ENCODE measurements at places on chromosomes 16 and 17. TPM values are rescaled to one million over a fixed set of nuclear protein-coding genes. Genes with fewer than 3 reads are reported as not detected.
A peak's percentile ranks its signal among the peaks of the same experiment; 100 is the strongest.

SLC38A7 gene
- polyA plus RNA-seq = 20.3 TPM

DNA sequence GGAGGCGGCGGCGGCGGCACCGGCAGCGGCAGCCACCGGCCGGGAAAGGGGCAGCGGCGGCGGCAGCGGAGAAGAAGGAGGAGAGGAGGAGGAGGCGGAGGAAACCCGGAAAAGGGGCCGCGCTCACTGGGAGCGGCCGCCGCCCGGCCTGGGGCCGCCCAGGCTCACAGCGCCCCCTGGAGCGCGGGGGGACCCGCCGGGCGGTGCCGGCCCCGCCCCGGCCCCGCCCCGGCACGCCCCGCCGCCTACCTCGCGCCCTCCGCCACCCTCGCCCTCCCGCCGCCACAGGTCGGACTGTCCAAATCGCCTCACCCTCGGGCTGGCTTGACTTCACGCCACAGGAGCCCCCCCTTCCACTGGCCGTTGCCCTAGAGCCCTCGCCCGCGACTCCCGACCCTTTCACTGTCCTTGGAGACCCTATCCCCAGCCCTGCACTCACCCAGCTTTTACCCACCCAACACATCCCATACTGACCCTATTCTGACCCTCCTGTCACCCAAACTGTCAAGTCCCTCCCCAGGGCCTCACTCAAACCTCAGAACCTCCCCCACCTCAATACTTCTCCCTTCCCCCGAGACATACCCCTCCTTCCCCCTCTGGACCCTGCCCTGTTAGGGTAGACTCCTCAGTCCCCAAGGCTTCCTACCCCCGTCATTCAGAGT lies at the start of gene CSNK2A2:
Gene CSNK2A2, minus strand, starts transcription at position 85 of the 662 bp plus-strand sequence. CDS start 370 bp downstream, outside the sequence.
- peak; percentile 58 for DNase-seq

WSCD1 gene
- 16.1 TPM for polyA plus RNA-seq

EVI2B gene
- polyA plus RNA-seq = 3.1 TPM

DNA sequence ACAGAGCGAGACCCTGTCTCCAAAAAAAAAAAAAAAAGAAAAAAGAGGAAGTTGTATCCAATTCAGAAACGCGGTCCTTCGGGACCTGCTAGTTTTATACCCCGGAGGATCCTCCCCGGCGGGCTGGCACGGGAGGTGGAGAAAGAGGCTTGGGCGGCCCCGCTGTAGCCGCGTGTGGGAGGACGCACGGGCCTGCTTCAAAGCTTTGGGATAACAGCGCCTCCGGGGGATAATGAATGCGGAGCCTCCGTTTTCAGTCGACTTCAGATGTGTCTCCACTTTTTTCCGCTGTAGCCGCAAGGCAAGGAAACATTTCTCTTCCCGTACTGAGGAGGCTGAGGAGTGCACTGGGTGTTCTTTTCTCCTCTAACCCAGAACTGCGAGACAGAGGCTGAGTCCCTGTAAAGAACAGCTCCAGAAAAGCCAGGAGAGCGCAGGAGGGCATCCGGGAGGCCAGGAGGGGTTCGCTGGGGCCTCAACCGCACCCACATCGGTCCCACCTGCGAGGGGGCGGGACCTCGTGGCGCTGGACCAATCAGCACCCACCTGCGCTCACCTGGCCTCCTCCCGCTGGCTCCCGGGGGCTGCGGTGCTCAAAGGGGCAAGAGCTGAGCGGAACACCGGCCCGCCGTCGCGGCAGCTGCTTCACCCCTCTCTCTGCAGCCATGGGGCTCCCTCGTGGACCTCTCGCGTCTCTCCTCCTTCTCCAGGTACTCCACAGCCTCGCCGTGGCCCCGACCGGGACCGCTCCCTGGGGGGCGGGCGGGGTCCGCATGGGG lies at the start of gene CDH3:
Gene CDH3, plus strand, starts transcription at position 596 of the 779 bp plus-strand sequence. Its CDS starts 70 bp downstream, at position 666.
- peak; percentile 48 for DNase-seq

DNA sequence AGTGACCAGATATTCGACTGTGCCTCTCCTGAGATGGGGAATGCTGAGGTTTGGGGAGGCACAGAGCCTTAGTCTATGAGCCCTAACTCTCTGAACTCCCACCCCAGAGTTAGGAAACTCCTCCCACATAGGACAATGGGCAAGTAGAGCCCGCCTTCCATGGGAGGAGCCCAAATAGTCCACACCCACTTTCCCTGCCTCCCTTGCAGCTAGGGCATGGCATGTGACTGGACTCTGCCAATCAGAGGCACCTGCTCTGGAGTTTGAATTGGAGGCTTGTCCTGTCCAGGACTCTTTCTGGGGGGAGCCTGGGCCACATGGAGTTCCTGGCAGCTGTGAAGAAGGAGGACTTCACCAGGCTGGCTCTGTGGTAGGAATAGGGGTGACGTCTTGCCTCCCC lies 48.4 kb downstream of the SOCS1 start:
- DNase-seq = no peak

- DNase-seq = no peak
Measured at GRCh38 chr16:60170196-60170595, 1436.1 kb upstream of the GOT2 start.

DNA sequence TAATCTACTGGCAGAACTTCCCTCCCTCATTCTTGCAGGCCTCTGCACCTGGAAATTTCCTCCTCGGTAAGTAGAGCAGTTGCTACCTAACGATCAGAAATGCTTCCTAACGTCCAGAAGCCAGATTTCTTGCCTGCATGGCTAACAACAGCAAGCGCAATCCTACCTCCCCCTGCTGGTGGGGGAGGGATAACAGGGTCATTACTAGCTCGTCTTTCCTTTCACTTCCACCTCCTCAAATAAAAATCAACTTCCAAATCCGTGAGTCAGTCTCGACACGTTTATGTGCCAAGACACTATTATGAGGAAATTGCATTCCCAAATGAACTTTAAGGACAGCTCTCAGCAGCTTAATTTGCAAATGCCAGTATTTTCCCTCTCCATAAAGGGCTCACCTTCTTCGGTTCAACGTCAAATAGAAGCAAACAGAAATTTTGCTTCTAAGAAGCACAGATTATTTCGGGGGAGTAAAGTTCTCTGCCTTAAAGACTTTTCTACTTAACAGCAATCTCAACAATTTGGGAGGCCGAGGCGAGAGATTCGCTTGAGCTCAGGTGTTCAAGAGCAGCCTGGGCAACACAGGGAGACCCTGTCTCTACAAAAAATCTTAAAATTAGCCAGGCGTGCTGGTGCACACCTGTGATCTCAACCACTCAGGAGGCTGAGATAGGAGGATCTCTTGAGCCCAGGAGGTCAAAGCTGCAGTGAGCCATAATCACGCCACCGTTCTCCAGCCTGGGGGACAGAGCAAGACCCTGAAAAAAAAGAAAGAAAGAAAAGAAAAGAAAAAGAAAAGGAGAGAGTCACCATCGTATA lies 188.6 kb upstream of the PSMD7 start:
- no peak for DNase-seq

GRCh38 chr17:79627766-79628690 lies 17.2 kb upstream of the RBFOX3 start:
- DNase-seq = no peak

GRCh38 chr17:15909481-15909991 lies 35.4 kb upstream of the ADORA2B start:
- DNase-seq = no peak

GRCh38 chr17:69142175-69142802 lies 594 bp upstream of the ABCA6 start:
- peak; percentile 9 for DNase-seq

DNA sequence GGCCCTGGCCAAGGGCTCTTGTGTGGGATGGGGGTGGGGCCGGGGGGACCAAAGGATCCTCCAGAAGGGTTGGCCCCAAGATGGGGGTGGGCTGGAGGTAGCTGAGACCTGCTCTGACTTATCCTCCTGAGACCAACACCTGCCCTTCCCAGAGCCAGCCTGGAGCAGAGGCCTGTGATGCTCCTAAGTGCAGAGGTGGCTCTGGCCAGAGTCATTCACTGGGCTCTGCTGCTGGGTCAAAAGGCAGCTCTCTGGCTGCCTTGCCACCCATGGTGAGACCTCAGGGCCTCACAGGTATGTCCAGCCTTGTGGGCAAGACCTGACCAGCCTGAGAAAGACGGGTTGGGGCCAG lies 393 bp downstream of the SERPINF2 start:
- DNase-seq = no peak

GRCh38 chr16:21267298-21267697 lies 10.8 kb downstream of the CRYM start:
- no peak for DNase-seq

SLC5A11 gene
- polyA plus RNA-seq = 5.8 TPM

PRSS36 gene
- polyA plus RNA-seq = 2.0 TPM

DNA sequence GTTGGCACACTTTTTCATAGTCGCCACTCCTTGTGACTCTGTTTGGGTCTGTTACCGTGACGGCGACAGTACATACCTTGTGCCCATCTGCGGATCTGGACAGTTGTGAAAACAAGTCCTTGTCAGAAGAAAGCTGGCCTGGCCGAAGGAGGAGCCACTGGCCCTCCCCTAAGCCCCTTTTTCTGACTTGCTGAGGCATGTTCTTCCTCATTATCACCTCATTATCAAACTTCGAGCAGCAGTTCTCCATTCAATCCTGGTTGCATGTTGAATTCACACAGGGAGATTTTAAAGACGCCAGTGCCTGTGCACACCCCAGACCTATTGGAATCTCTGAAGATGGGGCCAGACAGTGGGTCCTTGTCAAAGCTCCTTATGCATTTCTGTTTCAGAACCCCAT lies 61.1 kb downstream of the CYLD start:
- DNase-seq = no peak

DNA sequence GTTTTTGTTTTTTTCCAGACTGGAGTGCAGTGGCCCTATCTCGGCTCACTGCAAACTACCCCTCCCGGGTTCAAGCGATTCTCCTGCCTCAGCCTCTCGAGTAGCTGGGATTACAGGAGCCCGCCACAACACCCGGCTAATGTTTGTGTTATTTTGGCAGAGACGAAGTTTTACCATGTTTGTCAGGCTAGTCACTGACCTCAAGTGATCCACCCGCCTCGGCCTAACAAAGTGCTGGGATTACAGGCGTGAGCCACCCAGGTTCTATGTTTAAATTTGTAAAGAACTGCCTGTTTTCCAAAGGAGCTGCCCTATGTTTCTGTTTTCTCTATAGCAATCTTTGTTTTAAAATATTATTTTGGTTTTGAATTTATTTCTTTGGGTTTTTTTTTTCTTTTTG lies 13.8 kb upstream of the C16orf87 start:
- DNase-seq = no peak

DNA sequence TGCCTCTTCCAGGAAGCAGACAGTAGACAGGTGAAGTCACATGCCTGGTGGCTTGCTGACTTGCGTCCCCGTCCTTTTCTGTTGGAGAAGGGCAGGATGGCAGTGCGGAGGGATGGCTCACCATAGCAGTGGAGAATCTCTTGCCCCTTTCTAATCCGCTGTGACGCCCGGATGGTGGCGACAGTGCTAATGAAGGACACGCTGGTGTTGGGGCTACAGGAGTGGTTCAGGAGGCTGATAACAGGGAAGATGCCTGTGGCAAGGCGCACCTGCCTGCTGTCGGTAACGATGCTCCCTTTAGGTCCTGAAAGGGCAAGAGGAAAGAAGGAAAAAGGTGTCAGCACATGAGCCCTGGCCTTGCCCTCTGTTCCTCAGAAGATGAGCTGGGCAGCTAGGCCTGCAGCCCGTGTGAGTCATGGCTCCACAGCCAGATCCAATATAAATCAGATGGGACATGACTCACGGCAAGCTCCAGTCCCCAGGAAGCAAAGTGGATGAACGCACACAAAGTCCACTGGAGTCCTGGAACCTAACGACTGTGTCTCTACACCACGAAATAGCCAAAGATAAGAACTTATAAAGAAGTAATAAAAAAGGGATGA lies 25.5 kb downstream of the SERPINF1 start:
- DNase-seq = no peak

DNA sequence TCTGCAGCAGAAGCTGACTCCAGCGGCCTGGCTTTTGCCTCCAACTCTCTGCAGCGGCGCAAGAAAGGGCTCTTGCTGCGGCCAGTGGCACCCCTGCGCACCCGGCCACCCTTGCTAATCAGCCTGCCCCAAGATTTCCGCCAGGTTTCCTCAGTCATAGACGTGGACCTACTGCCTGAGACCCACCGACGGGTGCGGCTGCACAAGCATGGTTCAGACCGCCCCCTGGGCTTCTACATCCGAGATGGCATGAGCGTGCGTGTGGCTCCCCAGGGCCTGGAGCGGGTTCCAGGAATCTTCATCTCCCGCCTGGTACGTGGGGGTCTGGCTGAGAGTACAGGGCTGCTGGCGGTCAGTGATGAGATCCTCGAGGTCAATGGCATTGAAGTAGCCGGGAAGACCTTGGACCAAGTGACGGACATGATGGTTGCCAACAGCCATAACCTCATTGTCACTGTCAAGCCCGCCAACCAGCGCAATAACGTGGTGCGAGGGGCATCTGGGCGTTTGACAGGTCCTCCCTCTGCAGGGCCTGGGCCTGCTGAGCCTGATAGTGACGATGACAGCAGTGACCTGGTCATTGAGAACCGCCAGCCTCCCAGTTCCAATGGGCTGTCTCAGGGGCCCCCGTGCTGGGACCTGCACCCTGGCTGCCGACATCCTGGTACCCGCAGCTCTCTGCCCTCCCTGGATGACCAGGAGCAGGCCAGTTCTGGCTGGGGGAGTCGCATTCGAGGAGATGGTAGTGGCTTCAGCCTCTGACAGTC lies 1.3 kb downstream of the PARD6A start:
- DNase-seq = no peak

DNA sequence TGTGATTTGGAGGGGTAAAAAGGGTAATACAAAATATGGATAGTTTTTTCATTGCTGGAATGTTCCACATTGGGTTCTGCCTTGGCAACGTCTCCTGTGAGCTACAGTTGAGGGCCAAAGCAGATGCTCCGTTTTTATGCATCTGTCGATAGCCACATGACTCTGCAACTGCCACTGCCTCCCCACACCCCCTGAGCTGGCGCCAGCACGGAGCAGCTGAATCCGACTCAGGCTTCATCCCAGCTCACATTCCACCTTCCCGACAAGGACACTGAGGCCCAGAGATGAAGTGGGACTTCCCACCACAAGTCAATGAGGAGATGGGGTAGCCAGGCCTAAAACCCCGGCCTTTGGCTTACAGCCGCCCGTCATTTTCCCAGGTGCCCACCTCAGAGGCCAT lies 334.1 kb downstream of the CDH13 start:
- DNase-seq = no peak

OR3A3 gene
- polyA plus RNA-seq = 0.03 TPM

OR4D1 gene
- 0.03 TPM for polyA plus RNA-seq

DNA sequence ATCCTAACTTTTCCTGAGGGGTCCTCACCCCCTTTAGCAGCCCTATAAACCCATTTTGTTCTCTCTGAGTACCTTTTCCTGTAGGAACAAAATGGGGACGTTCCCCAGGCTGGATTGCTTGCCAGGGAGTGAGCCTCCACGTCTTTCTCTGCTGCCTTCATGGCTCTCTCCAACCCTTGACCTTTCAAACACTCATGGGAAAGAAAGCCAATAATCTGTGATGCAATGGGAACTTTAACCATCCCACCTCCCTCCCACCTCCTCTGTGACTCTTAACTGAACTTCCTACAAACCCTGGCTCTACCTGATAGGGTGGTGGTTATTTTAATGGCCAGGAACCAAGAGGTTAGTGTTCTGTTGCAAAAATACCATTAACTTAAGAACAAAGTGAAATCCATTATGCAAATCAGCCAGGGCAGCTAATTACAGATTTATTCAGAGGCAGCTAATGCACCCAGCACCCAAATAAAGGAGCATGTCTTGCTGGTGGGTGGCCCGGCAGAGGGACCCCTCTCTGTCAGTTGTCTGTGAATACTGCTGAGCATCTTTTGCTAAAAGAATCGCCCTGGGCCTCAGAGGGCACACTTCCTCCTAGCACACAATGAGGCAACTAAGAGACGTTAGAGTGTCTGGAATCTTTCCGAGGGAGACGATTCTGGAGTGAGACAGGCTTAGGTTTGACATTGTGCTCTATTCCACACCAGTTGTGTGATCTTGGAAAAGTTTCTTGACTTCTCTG lies 3.0 kb downstream of the PIPOX start:
- DNase-seq = no peak

YBX2 gene
- 4.7 TPM for polyA plus RNA-seq

HCFC1R1 gene
- 76.5 TPM for polyA plus RNA-seq
